Activated CD8-positive, alpha-beta memory T cell treated with anti-CD3 and anti-CD28 coated beads for 24 hours (primary cell): ENCODE measurements at places on chromosomes 6 and 20.

- DNase-seq = no peak
Observed at GRCh38 chr6:110378552-110378951, 20.4 kb upstream of the METTL24 start.

DNA sequence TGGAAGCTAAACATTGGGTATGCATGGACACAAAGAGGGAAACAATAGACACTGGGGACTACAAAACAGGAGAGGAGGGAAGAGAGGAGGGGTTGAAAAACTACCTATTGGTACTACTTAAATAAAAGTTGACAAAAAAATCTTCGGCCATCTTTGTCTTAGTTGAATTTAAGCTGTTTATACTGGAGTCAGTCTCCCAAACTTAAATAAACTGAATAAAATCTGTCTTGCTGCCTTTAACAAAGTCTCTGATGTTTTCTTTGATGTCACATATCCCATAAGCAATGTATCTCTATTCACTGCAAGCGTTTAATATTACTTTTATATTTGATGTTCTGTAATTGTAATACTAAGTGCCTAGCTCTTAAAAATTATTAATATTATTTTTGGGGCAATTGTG, 409.2 kb upstream of the EPHA7 start:
- DNase-seq = no peak

DNA sequence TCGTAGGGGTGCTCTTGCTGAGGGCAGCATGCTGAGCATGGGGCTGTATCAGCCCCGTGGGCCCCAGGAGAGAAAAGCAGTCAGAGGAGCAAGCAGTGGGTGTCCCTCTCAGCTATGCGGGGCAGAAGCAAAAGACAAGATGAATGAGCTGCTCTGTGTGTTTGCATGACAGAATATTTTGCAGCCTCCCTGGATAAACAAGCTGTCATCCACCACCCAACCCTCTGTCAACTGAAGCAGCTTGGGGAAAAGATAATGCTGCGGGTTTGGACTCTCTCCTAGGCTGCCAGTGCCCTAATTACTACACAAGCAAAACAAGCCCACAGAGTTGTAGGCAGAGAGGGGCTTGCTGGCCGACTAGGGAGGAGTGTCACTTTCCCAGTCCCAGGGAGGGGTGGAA, 82.3 kb upstream of the PTPRT start:
- no peak for DNase-seq

DNA sequence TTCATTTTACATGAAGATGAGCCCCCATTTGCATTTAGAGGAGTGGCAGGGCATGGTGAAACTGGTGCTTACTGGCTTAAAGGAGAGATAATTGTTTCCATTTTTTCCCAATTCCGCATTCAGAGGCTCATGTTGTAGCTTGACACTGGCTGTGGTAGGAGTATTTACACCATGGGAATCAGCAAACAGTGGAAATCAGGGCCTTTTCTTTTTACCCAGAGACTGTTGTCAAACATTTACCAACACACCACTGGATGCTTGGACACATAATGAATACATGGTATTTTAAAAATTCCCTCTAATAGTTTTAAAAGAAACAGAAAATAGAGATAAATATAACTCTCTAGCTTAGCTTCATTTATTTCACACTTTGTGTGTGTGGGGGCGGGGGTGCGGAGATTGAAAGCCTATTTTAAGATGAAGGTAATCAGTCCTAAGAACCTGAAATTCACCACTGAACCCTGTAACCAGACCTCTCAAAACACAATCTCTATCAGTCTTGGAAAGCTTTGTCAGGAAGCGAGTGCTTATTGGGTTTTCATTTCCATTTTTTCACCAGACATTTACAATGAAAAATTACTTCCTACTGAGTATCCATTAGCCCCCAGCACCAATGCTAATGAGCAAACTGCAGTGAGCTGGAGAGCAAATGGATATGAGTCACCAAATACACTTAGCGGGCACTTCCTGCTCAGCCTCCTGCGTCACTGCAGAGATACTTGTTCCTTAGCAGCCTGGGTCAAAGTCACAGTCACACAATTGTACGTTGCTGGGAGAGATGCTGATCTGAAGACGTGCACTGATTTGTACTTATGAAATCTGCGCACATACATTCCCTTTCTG, 532.0 kb downstream of the BCKDHB start:
- DNase-seq = no peak

- DNase-seq = no peak
Observed at GRCh38 chr20:38084425-38084951, 50.9 kb downstream of the RPRD1B start.

GRCh38 chr6:165817771-165818170, 154.7 kb upstream of the PDE10A start:
- no peak for DNase-seq

GRCh38 chr6:45654673-45655072, 276.9 kb upstream of the SUPT3H start:
- no peak for DNase-seq

GRCh38 chr6:16236631-16237199, 1.7 kb upstream of the GMPR start:
- no peak for DNase-seq

DNA sequence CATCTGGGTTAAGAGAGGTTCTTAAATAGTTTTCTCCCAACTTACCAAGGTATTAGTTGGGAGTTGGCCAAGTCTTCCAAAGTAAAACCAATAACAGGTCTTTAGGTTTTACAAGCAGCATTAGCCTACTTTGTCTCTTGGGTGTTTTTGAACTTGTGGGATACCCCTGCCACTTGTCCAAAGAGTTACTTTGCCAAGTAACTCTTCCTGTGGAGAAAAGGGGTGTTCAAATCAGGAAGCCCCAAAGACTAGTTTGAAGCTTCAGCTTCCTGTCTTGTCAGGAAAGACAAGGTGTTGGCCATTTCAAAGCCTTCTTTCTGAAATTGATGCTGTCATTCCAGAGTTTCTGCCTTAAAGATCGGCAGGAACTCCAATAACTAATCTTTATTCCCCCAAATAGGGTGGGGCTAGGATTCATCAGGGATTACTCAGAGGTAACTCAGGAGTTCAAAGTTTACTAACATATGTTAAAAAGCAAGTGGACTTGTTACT, 822 bp downstream of the RAB22A start:
- DNase-seq = no peak

- no peak for DNase-seq
Observed at GRCh38 chr6:139623372-139623771, 248.9 kb upstream of the CITED2 start.

DNA sequence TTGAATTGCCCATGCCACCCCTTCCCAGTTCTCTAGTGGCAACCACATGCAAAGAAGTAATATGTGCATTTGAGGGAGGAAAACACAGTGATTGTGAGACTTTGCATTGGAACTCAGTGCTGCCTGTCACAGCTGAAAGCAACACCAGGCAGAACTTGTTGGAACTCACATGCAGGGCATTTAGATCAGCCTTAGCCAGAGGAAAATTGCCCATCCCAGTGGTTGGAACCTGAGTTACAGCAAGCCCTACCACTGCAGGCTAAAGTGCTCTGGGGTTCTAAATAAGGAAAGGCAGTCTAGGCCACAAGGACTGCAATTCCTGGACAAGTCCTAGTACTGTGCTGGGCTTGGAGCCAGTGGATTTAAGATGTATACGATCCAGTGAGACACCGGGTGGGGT, 245.3 kb upstream of the UFL1 start:
- DNase-seq = no peak

- DNase-seq = no peak
Observed at GRCh38 chr6:28979679-28980078, 25.4 kb downstream of the ZNF311 start.

DNA sequence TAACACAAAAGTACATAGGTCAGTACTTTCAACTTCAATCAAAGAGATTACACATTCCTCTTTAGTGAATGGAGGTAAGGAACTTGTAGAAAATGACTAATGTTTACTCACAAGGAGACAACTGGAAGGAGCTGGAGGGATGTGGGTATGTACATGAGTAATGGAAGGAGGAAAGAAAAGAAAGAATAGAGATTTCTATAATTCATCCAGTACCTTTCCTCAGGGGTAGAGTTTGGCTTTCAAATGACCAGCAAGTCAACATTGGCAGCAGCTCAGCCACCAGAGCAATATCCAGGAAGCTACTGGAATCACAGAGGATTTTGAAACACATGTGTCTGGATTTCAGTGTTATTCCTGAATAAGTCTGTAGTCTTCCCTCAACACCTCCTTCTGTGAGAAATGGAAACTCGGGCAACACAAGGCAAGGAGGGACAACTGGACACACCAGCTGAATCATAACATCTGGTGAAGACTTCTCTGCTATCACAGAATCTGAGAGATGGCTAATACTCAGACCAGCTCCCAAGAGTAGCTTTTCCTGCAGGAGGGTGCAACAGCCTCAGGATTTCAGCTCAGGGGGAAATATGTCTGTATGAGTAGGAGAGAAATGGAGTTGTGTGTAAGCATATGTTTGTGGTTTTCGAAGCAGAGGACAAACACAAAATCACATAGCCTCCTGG, 98.8 kb downstream of the HAO1 start:
- DNase-seq = no peak

GRCh38 chr20:13274275-13274861, 53.3 kb downstream of the ISM1 start:
- DNase-seq = no peak

DNA sequence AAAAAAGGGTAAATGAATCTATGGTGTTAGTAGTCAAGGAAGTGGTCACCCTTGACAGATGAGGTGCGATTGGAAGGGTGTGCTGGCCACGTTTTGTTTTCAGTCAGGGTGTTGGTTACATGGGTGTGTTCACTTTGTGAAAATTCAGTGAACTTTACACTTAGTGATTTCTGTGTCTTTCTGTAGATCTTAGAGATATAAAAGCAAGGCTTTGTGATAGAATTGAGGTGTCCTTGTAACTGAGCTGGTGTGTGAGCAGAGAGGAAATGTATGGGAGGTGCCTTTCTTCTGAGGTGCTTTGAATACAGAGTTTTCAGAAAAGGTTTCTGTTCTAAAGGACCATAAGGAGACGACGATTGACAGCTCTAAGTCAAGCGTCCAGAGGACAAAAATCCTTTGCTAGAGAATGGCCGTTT, 90.5 kb downstream of the SAMD3 start:
- no peak for DNase-seq

GRCh38 chr6:7846966-7847818, 63.4 kb downstream of the TXNDC5 start:
- DNase-seq = no peak

DNA sequence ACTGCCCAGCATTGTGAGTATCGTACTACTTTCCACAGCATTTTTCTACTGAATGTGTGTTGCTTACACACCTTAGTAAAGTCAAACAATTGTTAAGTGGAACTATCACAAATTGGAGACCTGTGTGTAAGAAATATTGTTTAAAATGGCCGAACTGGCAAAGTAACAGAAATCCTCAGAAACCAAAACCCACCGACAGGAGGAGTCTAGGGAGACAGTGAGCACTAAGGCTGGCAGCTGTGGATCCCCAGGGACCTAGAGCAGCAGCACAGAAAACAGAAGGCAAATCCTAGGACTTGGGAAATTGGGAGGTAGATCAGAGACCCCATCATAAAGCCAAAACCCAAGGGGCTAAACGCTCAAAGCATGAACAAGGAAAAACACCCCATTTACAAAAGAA, 69.9 kb downstream of the SESN1 start:
- DNase-seq = no peak

- no peak for DNase-seq
Observed at GRCh38 chr6:139872665-139873064, 498.2 kb upstream of the CITED2 start.

DNA sequence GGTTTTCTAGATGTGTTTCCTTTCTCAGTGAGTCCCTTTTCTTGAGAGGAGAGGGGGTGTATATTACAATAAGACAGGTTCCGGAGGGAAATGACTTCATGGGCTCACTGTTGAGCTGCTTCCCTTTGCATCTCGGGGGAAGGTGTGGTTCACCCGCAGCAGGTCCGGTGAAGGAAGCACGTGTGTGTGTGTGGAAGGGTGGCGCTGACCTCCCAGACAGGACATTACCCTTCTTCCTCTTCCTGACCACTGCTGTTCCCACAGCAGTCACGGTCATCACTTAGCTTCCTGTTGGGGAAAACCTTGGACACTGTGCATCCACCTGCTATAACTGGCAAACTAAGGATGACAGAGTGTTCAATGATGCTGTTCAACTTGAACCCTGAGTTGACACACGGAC, 83.6 kb downstream of the PLEKHG1 start:
- no peak for DNase-seq

DNA sequence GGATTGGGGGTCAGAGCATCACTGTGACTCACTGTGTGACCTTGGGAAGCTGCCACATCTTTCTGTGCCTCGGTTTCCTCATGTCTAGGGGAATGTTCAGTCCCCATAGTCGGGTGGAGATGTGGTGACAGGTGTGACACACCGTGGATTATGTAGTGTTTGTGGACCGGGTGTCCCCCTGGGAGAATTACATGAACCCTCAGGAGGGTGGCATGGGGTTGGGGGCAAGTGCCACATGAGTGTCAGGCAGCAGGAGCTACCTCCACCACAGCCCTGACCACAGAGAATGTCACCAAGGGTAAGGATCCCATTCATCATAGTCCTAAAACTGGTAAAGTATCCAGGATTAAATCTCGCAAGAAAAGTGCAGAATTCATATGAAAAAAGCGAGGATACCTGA, 23.2 kb downstream of the SUN5 start:
- no peak for DNase-seq

DNA sequence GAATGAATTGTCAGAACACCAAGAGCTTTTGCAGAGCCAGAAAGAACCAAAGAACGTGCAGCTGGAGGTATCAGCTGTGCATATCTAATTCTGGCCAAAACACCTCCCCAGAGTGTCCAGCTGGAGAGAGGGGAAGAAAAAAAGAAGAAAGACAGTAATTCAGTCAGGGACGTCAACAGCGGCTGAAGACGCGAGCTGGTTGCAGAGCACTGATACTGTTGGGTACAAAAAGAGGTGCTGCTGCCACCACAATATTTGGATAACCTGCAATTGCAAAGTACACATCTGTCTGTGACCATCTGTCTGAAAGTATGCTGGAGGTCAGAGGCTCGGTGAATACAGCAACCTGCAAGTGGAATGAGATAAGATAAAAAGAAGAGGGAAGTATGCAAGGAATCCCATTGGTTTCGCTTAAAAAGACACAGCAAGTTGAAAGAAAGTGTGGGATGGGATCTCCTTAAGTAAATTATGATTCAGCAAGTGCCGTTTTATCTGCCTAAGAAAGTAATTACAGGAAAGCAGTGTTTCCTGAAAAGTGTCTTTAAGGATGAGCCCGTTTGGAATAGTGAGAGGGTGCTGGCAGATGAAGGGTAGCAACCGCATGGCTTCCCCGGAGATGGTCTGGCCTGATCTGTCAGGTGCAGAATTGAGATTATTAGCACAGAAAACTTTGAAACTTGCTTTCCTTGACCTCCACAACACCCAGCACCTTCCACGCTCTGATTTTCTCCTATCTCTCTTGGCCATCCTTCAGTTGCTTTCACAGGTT, 189.9 kb upstream of the PRDM1 start:
- DNase-seq = no peak
